Left ventricle myocardium inferior (tissue), 1 donor: ENCODE measurements at places on chromosomes 1 and 21. TPM values are rescaled to one million over a fixed set of nuclear protein-coding genes. Genes with fewer than 3 reads are reported as not detected.
A peak's percentile ranks its signal among the peaks of the same experiment; 100 is the strongest.

- peak; percentile 9 for DNase-seq
Observed at GRCh38 chr1:226651732-226652105, 87.4 kb downstream of the ITPKB start.

GRCh38 chr1:201284636-201285035 lies 1.3 kb downstream of the PKP1 start:
- DNase-seq, result no peak

GRCh38 chr1:14804626-14805025 lies 206.1 kb downstream of the KAZN start:
- DNase-seq, result no peak

DNA sequence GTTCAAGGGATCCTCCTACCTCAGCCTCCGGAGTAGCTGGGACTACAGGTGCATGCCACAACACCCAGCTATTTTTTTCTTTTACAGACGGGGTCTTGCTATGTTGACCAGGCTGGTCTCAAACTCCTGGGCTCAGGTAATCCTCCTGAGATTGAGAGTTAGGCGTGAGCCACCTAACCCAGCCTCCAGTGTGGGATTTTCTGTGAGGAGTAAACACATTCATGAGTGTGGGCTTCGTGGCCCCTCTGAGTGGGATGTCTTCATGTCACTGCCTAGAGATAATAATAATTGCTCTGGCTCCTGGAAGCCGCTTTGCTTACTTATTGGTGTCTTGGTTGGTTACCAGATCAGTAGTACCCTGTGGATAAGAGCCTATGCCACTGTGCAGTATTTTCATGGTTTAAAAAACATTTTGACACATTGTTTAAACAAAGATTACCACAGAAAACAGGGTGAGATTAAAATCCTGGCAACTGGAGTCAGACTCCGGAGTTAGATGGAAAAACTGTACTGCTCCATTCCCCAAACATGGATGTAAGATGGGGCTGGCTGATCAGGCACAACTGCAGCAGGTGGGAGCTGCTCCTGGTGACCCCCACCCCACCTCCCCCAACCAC lies 159.1 kb upstream of the RAB4A start:
- no peak for DNase-seq

GRCh38 chr1:204204944-204205343 lies 8.7 kb upstream of the KISS1 start:
- no peak for DNase-seq

GRCh38 chr1:27388337-27389005 lies 4.0 kb upstream of the GPR3 start:
- DNase-seq, result peak; percentile 68

- peak; percentile 72 for DNase-seq
Observed at GRCh38 chr21:45590246-45590725, 48.0 kb upstream of the SLC19A1 start.

- no peak for DNase-seq
Observed at GRCh38 chr21:38282921-38283320, 26.1 kb downstream of the KCNJ15 start.

GRCh38 chr1:188715566-188715965 lies 1762.1 kb downstream of the BRINP3 start:
- DNase-seq, result no peak

- DNase-seq, result no peak
Observed at GRCh38 chr1:99808391-99809115, 41.6 kb upstream of the AGL start.

DNA sequence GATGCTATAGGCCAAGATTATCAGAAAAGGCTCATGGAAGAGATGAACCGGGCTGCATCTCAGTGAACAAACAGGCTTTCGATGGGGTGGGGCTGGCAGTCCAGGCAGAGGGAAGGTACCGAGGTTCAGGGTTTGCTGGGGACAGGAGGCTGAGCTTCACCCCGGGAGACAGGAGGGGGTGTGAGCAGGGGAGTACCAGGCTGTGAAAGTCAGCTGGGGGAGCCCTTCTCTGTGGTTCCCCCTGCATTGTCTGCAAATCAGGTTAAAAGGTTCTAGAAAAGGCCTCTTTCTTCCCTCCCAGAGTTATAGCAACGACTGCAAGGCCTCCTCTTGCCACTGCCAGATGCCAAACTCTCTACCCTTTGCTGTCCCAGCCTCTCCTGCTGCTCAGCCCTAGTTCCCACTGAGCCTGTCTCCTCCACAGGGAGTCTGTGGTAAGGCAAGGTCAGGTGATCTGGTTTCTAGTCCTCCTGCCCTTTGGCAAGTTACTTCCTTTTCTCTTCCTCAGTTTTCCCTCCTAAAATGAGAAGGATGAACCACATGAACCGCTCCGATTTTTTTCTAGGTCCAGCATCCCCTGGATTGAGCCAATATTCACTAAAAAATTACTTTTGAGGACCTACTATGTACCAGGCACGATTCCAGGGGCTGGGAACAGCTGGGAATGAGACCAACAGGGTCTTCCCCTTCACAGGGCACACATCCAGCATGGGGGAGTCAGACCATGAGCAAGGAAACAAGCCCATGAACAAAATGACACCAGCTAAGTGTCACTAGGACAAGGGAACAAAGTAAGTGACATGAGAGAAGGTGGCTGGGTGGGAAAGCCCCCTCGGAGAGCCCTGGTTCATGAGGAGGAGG lies 7.2 kb downstream of the LAD1 start:
- DNase-seq, result no peak

- no peak for DNase-seq
Observed at GRCh38 chr21:39392981-39393380, 44.1 kb upstream of the HMGN1 start.

DNA sequence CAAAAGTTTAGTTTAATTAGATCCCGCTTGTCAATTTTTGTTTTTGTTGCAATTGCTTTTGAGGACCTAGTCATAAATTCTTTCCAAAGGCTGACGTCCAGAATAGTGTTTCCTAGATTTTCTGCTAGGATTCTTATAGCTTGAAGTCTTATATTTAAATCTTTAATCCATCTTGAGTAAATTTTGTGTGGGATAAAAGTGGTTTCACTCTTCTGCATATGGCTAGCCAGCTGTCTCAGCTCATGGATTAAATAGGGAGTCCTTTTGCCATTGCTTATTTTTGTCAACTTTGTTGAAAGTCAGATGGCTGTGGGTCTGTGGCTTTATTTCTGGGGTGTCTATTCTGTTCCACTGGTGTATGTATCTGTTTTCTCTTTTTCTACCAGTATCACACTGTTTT lies 801.3 kb upstream of the ADGRL4 start:
- DNase-seq, result no peak

DNA sequence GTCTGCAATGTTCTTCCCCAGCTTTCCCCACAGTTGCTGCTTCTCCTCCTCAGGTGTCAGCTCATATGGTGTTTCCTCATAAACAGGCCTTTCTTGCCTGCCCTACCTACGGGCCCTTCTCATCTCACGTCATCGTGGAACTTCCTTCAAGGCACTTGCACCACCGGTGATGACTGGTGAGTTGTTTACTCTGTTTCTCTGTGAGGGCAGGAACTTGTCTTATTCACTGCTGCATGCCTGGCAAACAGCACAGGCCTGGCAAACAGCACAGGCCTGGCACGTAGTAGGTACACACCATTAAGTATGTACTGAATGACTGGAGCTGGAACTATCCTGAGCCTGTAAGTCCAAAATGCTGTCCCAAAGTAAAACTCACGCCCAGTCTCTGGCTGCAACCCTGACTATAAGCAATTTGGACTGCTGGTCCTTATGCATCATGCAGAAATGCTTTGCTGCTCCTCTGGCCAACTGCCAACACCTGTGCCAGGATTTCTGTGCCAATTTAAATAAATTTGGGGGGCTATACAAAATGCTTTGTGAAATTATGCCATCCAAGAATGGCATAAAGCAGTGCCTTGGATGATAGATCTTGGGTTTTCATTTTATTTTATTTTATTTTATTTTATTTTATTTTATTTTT lies 25.7 kb downstream of the STK40 start:
- no peak for DNase-seq

- DNase-seq, result peak; percentile 26
Observed at GRCh38 chr21:40143822-40144525, 276.7 kb downstream of the PCP4 start.

DNA sequence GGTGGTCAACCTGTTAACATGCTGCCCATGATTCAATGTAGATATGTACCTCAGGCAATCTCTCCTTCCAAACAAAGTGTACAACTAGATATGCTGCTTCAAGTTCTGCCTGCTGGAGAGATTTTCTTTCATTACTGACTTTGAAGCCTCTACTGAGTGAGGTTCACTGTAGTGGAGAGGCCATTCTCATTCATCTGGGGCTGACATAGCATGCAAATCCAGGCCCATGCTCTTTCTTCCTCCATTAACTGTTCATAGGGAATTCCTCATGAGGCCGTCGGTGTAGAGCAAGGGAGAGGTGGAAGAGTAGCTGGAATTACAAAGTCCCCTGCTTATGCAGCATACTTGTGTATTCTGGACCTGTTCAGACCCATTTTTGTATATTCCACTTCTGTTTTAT lies 38.6 kb downstream of the VANGL2 start:
- DNase-seq, result no peak

GRCh38 chr1:20449735-20450311 lies 36.2 kb downstream of the CAMK2N1 start:
- no peak for DNase-seq

DNA sequence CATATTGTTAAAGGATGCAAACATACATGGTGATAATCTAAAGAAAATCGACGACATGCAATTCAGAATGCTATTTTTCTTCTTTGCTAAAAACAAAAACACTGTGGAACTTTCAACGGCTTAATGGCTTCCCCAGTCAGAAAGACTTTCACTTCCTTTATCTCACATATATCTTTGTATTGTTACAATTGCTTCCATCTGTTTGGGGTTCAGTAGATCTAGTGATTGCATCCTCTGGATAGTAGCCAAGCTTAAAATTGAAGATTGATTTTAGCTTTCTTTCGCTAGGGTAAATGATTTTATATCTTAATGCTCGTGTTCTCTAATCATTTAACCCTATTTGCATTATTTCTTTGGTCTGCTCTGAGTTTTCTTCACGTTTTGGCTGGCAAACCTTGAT lies 31.8 kb upstream of the ADAMTS1 start:
- DNase-seq, result no peak

DNA sequence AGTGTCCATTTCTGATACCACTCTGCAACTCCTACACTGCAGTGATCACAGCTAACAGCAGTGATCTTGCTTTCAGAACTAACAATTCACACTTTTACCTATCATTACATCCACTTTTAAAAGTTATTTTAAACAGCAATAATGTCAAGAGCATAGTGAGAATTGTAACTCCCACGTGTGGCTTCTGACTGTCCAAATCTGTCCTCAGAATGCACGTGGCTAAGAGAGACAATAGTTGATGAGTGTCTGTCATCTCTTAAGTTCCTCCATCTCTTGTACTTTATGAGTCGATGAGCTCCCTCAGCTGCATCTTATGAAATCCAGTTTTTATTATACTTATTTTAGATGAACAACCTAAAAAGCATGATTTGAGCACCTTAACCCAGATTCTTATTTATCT lies 16.5 kb upstream of the CFHR5 start:
- DNase-seq, result no peak

DNA sequence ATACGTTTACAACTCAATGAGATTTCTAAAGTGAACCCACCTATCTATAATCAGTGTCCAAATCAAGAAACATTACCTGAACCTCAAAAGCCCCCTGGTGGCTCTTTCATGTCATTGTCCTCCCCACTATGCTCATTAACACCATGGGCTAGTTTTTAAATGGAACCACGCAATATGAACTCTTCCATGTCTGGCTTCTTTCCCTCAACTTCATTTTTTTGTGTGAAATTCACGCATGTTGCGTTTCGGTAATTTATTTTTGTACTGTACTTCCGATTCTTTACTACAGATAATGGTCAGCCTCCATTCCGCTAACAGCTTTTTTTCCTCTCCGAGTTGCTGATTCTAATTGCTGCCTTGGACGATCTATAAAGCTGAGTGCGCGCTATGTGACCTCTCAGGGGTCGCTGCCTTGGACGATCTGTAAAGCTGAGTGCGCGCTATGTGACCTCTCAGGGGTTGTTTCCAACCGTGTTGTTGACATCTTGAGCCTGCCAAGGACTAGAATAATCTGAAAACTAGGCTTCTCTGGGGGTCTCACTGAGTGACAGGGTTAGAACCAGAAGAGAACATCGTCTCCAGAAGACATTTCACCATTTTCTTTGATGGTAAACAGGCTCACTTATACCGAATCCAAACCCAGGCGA lies 1.1 kb upstream of the CACYBP start:
- DNase-seq, result no peak

- DNase-seq, result no peak
Observed at GRCh38 chr1:155880950-155881349, 21.6 kb downstream of the SYT11 start.

DNA sequence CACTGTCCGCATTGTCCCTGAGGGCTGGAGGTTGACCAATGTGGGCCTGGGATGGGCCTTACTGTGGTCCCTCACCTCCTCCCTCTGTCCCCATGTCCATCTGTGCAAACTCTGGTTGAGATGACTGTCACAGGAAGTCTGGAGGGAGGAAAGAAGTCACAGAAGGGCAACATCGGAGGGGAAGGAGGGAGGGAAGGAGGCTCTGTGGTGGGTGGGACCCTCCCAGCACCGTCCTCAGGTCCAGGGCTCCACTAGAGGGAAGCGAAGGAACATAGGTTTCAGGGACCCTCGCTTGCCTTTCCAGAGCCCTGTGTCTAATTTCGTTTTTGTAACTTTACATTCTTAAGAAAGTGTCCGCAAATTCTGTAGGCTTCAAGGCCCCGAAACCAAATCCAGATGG lies 111.3 kb upstream of the SLC44A3 start:
- no peak for DNase-seq

- DNase-seq, result peak; percentile 40
Observed at GRCh38 chr1:25549273-25550154, 6.1 kb downstream of the LDLRAP1 start.

- DNase-seq, result no peak
Observed at GRCh38 chr21:29708401-29708800, 231.4 kb downstream of the GRIK1 start.

- DNase-seq, result no peak
Observed at GRCh38 chr1:112878321-112878720, 77.7 kb downstream of the SLC16A1 start.

DNA sequence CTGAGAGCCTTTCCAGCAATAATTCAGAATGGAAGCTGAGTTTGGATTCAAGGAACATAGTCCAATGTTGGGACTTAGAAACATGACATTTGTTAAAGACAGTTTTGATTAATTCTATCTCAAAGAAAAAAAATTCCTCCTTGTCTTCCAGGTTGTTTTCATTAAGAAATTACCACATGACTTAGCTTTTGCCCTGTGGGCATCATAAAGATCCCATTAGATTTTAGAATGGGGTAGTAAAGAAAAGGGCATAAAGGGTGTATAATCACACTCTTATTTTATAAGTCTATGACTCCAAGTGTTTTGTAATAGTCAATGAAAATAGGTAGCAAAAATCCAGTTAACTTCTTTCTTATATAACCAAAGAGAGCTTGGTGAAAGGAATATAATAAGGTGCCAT lies 14.3 kb upstream of the PRKAA2 start:
- no peak for DNase-seq

GRCh38 chr1:245407983-245408382 lies 253.2 kb downstream of the KIF26B start:
- DNase-seq, result no peak

- DNase-seq, result no peak
Observed at GRCh38 chr1:16204634-16205333, 7.7 kb downstream of the ARHGEF19 start.

Gene DCST1
- total RNA-seq, result not detected

Gene OR2L2
- total RNA-seq, result not detected

Gene ESPN
- 0.41 TPM for total RNA-seq

Gene RFX5
- total RNA-seq, result 21.0 TPM

Gene FAM177B
- not detected for total RNA-seq

Gene BGLAP
- total RNA-seq, result 0.30 TPM

Gene VASH2
- 1.2 TPM for total RNA-seq

Gene LRIG2
- total RNA-seq, result 6.3 TPM

Gene IFFO2
- 3.3 TPM for total RNA-seq

Gene FCRL3
- total RNA-seq, result 0.08 TPM

Gene LDLRAD1
- total RNA-seq, result not detected

Gene LELP1
- total RNA-seq, result not detected

Gene PTPRF
- 2.9 TPM for total RNA-seq

Gene TMEM82
- total RNA-seq, result not detected
